Testis (tissue), 5 donors: ENCODE measurements at places on chromosomes 1 and 21. TPM values are rescaled to one million over a fixed set of nuclear protein-coding genes. Genes with fewer than 3 reads are reported as not detected.

Gene FMO5
- total RNA-seq = 9.8 TPM

Gene CYP4X1
- 9.4 TPM for total RNA-seq

Gene LIPI
- total RNA-seq = 0.74 TPM

Gene TRIM67
- 0.19 TPM for total RNA-seq

DNA sequence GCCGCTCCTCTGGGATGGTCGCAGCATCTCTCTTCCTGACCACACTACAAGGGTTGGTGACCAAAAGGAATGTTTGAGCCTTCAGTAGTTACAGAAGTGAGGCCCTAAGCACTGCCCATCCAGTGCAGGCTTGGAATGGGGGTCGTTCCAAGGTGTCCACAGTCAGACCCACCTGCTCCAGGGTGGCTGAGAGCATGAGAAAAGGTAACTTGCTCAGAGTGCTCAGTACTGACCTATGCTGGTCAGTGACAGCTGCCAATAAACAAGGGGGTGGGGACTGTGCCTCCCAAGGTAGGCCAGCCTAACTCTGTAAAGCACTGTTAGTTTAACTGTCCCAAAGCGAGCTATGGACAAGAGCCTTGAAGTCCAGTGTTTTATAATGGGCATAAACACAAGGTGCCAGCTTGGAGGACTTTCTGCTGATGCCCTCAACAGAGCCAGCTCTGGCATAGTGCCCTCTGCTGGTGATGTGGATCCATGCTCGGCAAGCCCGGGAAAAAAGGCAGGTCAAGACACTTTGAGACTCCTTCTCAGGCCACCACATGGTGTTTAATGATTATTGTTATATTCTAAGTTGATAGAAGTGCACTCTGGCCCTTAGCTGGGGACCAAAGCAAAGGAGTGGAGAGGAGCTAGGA lies 78.1 kb upstream of the DNAH14 start:
- DNase-seq = peak; percentile 86

- no peak for DNase-seq
Measured at GRCh38 chr1:174815474-174815908, 184.3 kb upstream of the CACYBP start.

DNA sequence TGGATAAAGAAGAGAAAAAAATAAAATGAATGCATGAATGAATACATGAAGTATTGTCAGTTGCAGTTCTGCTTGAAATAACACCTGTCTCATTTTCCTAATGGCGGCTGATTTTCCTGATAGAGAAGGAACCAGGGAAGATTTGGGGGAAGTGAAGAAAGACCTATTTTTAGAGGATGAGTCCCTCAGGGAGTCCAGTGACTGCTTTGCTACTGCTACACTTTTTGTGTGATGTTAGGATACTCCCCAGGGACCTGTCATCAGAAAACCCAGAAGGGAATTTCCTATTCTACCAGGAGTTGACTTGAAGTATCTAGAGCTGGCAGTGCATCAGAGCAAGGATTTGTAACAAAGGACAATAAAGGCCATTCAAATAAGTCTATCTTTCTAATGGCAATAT lies 114.8 kb downstream of the MAB21L3 start:
- DNase-seq = no peak

DNA sequence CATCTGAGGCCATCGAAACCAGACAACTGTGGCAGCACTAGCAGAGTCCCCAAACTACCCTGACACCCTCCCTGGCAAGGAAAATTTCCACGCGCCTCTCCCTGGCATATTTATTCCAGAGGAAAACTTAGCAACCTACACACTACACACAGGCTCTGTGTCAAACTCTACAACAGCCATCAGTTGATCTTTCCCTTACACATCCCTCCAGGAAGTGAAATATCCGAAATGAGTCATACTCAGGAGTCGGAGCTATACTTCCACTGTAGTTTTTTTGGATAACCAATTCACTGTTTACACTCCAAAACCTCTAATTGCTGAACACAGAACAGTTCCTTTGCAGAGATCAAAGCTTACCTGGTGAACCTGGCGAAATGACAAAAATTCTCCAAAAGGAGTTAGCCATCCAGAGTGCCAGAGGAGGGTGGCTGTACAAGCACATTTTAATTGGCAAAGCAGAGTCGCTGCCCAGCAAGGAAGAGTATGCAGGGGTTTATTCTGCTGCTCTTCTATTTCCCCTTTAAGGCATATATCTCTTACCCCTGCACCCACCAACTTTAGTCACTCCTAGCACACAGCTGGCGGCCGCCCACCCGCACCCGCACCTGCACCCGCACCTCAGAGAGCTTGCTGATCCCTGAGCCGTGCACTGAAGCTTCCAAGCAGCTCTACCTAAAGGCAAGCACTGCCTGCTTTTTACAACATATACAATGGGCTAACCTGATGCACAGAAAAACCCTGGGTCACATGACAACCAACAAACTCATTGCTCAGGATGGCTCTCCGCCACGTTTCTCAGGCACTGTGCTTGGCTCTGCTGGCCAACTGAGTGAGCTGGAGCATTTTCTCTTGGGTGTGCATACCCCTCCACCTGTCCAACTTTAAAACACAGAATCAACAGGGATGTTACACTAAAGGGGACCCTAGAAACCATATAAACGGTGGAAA lies 54.9 kb downstream of the CAPZB start:
- DNase-seq = no peak

DNA sequence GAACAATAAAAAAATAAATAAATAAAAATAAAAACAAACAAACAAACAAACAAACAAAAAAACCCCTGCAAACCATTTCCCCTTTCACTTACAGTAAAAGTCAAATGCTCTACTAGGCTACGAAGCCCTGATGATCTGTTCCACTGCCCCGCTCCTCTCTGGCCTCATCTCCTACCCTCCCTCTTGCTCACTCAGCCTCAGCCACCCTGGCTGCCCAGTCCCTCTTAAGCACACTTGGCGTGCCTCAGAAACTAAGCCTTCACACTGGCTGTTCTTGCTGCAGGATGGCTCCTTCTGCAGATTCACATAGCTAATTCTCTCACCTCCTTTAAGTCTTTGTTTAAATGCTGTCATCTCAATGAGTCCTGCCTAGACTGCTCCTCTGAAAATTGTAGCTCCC lies 30.8 kb upstream of the UHMK1 start:
- DNase-seq = no peak

DNA sequence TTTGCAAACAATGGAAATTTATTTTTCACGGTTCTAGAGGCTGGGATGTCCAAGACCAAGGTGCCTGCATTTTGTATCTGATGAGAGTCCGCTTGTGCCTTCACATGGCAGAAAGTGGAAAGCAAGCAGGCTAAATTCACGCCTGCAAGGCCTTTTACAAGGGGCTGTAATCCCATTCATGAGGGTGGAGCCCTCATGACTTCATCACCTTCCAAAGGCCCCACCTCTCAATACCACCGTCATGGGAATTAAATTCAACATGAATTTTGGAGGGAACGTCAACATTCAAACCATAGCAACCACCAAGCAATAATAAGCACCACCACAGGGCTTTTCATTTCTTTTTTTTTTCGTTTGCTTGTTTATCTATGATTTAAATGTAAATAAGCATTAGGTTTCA lies 115.3 kb downstream of the C1orf21 start:
- DNase-seq = no peak

- DNase-seq = no peak
Measured at GRCh38 chr21:35491920-35492678, 443.0 kb upstream of the RUNX1 start.

GRCh38 chr1:232878086-232878485 lies 72.3 kb upstream of the NTPCR start:
- no peak for DNase-seq

DNA sequence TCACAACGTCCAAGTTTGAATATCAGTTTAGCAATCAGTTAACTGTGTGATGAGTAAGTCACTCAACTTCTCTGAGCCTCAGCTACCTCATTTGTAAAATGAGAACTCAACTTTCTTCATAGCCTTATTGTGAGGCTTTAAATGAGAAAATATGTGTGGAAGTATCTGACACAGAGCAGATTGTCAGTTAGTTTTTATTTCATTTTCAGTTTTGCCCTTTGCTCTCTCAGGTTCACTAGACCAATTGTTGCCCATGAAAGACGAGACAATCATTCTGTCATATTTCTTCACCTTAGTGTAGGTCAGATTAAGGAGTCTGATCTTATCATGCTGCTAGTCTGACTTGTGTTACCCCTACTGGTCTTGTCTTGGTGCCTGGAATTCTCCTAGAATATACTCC lies 232.8 kb upstream of the PTBP2 start:
- no peak for DNase-seq
